ENCODE measurements at places on chromosomes 6 and 20.

GRCh38 chr6:67538032-67538431, 1097.0 kb upstream of the ADGRB3 start:
- no peak for DNase-seq

DNA sequence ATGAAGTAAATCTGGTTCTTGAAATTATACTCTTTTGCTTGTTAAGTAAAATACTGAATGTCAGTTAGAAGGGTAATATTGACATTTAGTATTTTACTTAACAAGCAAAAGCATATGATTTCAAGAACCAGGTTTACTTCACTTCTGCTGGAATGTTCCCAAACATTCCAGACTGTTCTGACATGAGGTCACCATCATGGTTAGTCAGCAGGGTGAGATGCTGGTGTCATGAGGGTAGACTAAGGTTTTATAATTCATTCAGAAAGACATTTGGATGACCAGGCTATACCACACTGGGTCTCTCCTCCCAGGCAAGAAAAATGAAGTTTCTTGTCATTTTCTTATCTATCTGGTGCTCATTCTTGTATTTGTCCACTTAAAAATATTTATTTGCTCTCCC, 414.4 kb upstream of the MMS22L start:
- DNase-seq, result no peak

DNA sequence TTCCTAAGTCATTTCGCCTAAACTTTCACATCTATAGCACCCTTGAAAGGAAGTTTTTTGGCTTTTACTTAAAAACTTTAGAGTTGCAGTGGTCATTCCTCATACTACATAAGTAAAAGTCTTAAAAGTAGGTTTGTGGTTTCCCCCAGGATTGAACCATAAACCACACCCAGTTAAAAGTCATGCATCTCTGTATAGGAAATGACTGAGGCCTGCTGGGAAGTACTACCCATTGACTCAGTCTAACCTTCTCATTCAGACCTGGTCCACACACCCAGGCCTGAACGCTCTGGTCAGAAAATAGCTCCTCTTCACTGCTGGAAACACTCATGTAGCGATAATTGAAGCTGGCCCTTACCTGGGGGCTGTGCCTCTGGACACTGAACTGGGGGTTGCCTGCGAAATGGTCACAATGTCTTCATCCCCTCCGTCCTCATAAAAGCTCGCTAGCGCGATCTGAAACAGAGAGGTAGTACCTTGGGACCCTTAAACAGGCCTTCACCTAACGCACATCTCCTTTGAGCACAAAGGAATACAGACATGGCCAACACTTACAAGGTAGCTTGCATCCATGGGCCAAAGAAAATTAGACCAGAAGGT, 2.6 kb downstream of the NSFL1C start:
- no peak for DNase-seq

DNA sequence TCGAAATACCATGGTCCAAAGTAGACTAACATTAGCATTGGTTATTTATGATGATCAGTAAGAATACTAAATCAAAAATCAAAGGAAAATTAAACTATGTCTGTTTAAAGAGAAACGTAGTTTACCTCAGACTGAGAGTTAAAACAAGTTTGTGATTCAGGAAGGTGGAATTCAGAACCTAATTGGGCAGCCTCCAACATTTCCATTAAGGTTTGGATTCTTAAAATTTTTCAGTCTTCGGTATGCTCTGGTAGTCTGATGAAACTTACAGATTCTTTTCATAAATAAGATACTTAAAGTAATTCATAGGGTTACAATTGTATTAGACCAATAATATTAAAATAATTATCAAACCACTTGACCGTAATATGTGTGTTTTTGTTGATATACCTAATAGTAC, 18.6 kb downstream of the HFE start:
- DNase-seq, result no peak

- DNase-seq, result no peak
These were observed 85.3 kb downstream of the PTPN1 start for GRCh38 chr20:50595433-50595895.

- no peak for DNase-seq
These were observed 34.7 kb downstream of the EZR start for GRCh38 chr6:158784505-158784904.

GRCh38 chr20:42703744-42704143, 486.0 kb downstream of the PTPRT start:
- no peak for DNase-seq

GRCh38 chr6:129009851-129010250, 126.9 kb downstream of the LAMA2 start:
- no peak for DNase-seq

GRCh38 chr6:113696960-113697359, 160.2 kb upstream of the MARCKS start:
- DNase-seq, result no peak

DNA sequence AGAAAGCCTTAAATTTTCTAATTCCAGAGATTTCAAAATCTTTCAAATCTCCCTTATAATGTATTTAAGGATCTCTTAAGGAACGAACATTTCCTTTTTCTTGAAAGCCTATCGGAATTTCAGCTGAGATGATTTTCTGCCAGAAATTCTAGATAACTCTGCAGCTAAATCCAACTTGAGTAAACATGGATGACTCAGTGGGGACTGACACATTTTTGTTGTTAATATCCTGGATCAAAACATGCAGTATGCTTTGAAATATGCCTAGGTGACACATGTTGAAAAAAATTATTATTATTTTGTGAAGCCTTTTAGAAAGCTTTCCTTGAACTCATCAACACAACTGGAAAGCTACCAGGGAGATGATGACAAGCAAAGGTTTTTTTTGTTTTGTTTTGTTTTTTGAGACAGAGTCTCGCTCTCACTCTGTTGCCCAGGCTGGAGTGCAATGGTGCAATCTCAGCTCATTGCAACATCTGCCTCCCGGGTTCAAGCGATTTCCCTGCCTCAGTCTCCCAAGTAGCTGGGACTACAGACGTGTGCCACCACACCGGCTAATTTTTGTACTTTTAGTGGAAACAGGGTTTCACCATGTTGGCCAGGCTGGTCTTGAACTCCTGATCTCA, 140.1 kb upstream of the SNX9 start:
- DNase-seq, result no peak

- no peak for DNase-seq
These were observed 215.5 kb downstream of the LRFN2 start for GRCh38 chr6:40371621-40372020.

DNA sequence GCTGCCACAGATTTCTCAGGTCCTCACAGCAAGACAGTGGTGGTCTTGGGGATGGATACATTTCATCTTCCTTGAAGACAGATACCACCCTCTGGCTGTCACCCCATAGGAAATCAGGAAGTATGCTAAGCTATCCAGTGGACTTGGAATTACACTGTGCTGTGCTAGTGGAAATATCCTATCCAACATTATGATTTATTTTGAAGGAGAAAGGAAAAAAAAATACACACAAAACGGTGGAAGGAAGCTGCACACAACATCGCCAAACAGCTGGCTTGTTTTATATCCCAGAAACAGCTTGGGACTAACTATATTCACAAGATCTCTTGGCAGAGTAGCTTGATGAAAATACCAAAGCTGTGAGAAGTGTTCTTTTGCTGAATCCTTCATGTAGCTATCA, 257.6 kb downstream of the LAMA2 start:
- DNase-seq, result no peak

- DNase-seq, result no peak
These were observed 45.2 kb upstream of the RSPO3 start for GRCh38 chr6:127073222-127073621.

- DNase-seq, result peak; percentile 37
These were observed 37.8 kb downstream of the PPP1R16B start for GRCh38 chr20:38843346-38843745.

DNA sequence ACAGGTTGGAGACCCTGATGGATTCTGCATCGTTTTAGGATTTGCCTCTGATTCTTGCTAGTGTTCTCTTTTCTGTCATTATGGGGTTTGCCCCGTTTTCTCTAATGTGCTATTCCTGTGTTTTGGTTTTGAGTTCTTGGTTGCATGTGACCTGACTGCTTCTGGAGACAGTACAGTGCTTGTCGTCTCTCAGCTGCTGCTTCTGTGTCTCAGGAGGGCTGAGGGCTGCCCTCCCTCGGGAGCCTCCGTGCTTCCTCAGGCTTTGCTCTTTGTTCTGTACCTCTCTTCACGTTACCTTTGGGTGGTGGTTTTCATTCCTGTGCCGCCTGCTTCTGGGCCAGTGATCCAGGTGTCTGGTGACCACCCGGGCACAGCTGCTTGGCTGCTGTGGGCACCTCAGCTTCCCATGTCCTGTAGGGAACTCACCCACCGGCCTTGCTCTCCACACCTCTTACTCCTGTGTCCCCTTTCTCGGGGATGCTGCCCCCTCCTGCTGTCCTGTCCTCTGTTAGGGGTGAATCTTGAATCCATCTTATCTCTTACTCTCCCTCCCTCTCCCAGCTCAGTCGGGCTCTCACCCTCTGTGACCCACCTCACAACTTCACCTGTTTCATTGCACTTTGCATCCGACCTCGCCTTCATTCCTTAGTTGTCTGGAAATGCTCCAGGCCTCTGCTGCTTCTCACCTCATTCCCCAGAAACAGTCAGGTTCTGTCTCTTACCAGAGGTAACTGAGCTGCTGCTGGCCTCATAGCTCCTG, 33.2 kb downstream of the PANK2 start:
- DNase-seq, result no peak

- DNase-seq, result no peak
These were observed 8.4 kb downstream of the TEAD3 start for GRCh38 chr6:35488517-35488862.

DNA sequence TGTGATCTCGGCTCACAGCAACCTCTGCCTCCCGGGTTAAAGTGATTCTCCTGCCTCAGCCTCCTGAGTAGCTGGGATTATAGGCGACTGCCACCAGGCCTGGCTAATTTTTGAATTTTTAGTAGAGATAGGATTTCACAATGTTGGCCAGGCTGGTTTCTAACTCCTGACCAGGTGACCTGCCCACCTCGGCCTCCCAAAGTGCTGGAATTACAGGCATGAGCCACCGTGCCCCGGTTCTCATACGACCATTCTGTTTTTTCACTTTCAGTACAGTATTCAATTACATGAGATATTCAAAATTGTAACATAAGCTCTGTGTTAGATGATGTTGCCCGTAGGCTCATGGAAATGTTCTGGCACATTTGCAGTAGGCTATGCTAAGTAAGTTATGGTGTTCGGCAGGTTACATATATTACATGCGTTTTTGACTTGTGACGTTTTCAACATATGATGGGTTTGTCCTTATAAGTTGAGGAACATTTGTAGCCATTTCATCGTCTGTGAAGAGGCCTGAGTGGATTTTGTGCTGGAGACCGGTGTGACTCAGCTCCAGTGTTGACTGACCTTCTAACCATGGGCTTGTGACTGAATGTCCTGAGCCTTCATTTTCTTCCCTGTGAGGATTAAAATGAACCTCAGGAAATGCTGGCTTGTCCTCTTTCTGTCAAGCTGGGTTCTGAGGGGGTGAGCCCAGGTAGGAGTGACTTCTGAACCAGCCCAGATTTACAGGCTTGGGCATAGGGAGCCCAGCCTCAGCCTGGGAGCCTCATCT, 12.2 kb downstream of the PPARD start:
- no peak for DNase-seq

GRCh38 chr6:67818322-67818721, 816.8 kb upstream of the ADGRB3 start:
- no peak for DNase-seq

- DNase-seq, result no peak
These were observed 27.1 kb downstream of the CDS2 start for GRCh38 chr20:5153612-5154542.

Data from activated CD4-positive, alpha-beta T cell treated with anti-CD3 and anti-CD28 coated beads for 24 hours (primary cell).